ENCODE measurements at places on chromosomes 6 and 20. TPM values are rescaled to one million over a fixed set of nuclear protein-coding genes. Genes with fewer than 3 reads are reported as not detected.

DNA sequence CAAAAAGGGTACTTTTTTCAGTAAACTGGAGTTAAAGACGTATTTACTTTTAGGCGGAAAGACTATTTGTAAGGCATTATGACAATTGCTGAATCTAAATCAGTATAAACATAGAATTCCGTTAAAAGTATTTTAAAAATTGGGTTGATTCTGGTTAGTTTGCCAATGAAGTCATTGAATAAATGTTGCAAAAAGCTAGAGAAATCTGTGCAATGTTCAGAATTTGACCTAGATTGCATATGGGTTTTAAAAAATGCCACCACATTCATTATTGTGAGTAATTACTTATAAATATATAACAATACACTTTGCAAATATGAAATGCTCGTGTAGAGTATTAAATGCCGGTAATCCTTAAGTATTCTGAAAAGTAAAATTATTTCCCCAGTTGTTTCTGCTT lies 116.5 kb upstream of the EEF1E1 start:
- no peak for DNase-seq

GRCh38 chr6:105014954-105015353 lies 58.0 kb downstream of the LIN28B start:
- DNase-seq = no peak

- DNase-seq = no peak
Observed at GRCh38 chr20:12086359-12086758, 168.7 kb downstream of the BTBD3 start.

- no peak for DNase-seq
Observed at GRCh38 chr6:168858926-168859325, 394.7 kb downstream of the THBS2 start.

GRCh38 chr6:113672491-113673149 lies 184.5 kb upstream of the MARCKS start:
- DNase-seq = peak; percentile 84

DNA sequence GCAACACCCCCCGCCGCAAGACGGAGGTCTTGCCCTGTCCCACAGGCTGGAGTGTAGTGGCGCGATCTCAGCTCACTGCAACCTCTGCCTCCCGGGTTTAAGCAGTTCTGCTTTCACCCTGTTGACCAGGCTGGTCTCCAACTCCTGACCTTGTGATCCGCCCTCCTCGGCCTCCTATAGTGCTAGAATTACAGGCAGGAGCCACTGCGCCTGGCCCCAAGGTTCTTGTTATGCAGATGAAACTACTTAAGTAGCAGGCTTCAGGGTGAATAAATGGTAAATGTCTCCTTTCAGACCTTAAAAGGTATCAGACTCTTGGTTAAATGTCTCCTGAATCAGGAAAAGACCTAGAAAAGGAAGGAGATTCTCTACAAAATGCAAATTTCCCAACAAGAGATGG lies 95.4 kb upstream of the TMEM181 start:
- DNase-seq = no peak

DNA sequence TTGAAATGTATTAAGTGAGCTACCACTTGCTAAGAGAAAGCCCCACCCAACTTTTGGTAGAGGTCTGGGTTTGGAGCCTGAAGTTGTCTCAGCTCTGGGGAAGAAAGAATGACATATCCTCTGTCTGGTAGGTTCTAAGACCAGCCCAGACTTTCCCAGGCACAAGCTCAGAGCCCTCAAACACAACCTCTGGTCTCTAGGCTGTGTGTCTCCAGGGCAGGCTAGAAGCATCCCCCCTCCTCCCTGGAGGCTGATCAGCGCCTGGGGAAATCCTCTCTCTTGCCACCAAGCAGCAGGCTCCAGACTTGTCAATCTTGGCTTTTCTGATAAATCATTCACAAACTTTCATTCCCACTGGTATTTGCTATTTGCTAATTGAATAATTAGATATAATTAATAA lies 226.5 kb upstream of the CST7 start:
- DNase-seq = no peak

Gene SSTR4
- not detected for total RNA-seq

Gene IL17F
- not detected for total RNA-seq
